Activated gamma-delta T cell treated with anti-CD3 and anti-CD28 coated beads, Interleukin-2, amount 50 U/mL, for 16 hours (primary cell): ENCODE measurements at places on chromosomes 4 and X.

- DNase-seq: no peak
Observed at GRCh38 chr4:170030121-170030520, 3.9 kb upstream of the MFAP3L start.

DNA sequence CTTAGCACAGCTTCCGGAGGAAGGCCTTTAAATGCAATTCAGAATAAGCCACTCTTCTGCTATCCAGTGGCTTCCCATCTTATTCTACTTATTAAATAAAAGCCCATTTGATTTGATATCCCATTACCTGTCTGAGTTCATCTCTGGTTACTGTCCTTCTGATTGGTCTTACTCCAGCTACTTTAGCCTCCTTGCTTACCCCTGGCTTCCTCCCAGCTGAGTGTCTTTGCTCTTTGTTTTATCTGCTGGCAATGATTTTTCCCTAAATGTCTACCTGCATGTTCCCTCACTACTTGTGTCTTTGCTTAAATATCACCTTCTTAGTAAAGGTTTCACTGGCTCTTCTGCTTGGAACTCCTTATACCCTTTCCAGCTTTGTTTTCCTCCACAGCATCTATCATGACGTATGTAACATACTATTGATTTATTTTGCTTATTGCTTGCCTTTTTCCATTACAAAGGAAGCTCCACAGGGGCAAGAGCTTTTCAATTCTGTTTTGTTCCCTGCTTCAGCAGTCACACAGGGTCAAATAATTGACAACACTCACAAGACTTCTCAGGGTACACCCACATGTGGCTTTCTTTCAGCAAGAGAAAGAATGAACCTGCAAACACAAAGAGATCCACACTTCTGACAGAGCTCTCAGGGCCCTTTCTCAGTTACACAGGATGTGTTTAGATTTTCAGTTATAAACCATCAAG, 63.8 kb downstream of the TBC1D19 start:
- DNase-seq: no peak

GRCh38 chrX:38607976-38608375, 46.6 kb downstream of the TSPAN7 start:
- no peak for DNase-seq

- peak; percentile 12 for DNase-seq
Observed at GRCh38 chrX:24395775-24396174, 35.3 kb downstream of the SUPT20HL1 start.

DNA sequence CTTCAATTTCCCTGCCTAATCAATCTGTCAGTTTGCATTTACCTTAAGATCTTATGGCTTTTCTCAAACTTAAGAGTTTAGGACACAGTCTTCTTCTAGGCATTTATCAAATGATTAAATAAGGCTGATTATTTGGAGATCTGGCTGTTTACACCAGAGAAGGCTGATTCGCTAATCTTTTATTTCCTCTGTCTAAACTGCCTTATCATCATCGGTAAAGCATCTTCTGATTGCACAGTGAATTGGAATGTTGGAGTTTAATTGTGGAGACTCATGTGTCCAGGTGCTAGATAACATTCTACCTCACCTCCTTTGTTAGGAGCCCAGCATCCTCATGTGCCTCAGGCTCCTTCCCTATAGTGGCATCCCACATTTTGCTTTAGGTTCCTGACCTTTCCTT, 100.3 kb upstream of the DDIT4L start:
- no peak for DNase-seq

DNA sequence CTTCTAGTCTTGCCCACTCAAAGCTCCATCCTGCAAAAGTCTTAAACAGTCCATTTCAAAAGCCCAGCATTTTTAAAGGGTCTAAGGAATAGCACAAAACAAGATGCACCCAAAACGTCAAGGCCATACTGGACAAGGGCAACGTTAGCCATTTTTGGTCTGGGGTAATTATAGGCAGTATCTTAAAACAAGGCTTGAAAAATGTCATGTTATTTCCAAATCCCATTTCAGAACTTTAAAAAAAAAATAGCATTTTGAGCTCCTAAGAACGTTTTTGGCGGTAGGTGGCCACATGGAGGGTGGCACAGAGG, 584 bp upstream of the TMEM165 start:
- no peak for DNase-seq

GRCh38 chr4:157664726-157665125, 444.2 kb downstream of the GRIA2 start:
- DNase-seq: no peak

- no peak for DNase-seq
Observed at GRCh38 chr4:105147016-105147552, 408 bp downstream of the TET2 start.

DNA sequence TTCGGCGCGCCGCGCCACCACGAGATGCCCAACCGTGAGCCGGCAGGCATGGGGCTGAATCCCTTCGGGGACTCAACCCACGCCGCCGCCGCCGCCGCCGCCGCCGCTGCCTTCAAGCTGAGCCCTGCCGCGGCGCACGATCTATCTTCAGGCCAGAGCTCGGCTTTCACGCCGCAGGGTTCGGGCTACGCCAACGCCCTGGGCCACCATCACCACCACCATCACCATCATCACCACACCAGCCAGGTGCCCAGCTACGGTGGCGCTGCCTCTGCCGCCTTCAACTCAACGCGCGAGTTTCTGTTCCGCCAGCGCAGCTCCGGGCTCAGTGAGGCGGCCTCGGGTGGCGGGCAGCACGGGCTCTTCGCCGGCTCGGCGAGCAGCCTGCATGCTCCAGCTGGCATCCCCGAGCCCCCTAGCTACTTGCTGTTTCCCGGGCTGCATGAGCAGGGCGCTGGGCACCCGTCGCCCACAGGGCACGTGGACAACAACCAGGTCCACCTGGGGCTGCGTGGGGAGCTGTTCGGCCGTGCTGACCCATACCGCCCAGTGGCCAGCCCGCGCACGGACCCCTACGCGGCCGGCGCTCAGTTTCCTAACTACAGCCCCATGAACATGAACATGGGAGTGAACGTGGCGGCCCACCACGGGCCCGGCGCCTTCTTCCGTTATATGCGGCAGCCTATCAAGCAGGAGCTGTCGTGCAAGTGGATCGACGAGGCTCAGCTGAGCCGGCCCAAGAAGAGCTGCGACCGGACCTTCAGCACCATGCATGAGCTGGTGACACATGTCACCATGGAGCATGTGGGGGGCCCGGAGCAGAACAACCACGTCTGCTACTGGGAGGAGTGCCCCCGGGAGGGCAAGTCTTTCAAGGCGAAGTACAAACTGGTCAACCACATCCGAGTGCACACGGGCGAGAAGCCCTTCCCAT, 1.1 kb downstream of the ZIC3 start:
- DNase-seq: no peak

GRCh38 chr4:11799196-11799595, 370.5 kb upstream of the HS3ST1 start:
- no peak for DNase-seq

DNA sequence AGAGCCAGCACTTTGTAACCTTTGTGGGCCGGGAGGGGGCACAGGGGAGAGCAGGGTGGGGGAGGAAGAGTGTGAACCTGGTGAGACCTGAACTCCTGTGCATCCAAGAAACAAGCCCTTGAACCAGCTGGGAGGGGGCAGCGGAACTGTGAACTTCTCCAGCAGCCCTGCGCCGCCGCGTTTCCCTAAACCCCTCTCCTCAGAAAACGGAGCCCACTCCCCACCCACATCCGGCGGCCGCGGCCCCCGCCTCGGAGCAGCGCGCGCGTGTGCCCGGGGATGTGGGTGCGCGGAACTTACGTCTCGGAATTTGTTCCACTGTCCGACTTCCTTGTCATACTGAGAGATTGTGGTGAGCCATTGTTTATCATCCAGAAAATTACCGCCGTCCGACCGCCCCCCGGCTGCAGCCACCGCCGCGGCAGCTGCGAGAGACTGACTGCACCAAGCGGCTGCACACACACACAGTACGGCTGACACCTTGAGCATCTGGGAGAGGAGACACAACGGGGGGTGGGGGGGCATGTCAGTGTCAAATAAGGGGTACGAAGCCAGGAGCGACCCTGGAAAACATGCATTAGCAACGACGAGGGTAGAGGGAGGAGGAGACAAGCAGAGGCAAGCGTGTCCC, 494 bp downstream of the SPOCK3 start:
- DNase-seq: no peak

DNA sequence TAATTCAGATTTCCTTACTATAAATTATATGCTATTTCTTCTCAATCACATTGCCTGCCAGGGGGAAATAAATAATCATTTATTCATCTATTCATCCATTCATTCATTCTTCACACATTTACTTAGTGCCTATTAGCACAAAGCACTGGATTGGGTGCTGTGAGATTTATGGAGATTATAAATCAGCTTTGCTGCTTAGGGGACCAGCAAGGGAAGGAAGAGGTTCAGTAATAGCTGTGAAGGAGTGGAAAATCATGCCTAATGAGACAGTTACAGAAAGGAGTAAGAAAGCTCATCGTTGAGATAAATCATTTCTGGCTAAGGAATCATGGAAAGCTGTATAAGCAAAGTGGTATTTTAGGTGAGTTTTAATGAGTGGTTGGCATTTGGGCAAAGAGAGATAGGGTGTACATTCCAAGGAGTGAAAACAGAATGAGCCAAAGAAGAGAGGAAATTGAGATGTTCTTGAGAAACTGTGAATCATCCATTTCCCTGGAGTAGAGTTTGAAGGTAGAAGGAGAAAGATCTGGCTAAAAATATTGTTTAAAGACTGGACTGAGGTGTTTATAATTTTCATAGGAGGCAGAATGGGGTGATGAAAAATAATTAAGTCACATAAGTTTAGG, 9.6 kb downstream of the ARSJ start:
- DNase-seq: no peak

GRCh38 chr4:158170691-158171561, 1.9 kb downstream of the GASK1B start:
- DNase-seq: no peak

DNA sequence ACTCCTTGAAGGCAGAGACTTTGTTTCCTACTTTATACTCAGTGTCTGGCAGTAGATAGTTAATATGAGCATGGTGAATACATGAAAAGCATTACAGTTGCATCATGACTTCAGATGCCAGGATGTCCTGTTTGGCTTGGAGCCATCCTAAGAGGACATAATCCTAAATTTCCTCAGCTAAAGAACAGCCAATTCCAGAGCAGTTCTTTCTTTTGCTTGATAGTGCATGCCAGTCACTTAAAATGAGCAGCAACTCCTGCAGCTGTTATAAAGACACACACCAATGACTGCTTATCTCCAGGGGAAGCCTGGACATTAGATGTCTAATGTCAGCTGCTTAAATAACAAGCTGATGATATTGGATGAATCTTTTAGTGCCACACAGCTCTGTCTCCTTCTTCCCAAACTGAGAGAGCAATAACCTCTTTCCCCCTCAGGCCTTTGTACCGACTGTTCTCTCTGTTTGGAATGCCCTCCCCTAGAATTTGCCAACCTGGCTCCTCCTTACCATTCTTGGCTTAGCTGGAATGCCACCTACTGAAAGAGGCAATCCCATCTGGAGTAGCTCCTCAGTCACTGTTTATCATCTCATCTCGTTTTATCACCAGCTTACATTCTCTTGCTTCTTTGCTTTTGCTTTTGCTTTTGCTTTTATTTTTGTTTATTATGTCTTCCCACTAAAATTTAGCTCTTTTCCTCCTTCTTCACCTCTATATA, 100.8 kb upstream of the USP38 start:
- DNase-seq: no peak

GRCh38 chr4:6347511-6348045, 77.9 kb downstream of the WFS1 start:
- no peak for DNase-seq

GRCh38 chrX:150574559-150575418, 6.4 kb downstream of the MTM1 start:
- DNase-seq: no peak

- DNase-seq: no peak
Observed at GRCh38 chr4:80615099-80615498, 279.6 kb downstream of the CFAP299 start.

- no peak for DNase-seq
Observed at GRCh38 chr4:95367824-95368223, 180.9 kb downstream of the UNC5C start.

- no peak for DNase-seq
Observed at GRCh38 chr4:13059019-13059418, 425.1 kb downstream of the RAB28 start.

DNA sequence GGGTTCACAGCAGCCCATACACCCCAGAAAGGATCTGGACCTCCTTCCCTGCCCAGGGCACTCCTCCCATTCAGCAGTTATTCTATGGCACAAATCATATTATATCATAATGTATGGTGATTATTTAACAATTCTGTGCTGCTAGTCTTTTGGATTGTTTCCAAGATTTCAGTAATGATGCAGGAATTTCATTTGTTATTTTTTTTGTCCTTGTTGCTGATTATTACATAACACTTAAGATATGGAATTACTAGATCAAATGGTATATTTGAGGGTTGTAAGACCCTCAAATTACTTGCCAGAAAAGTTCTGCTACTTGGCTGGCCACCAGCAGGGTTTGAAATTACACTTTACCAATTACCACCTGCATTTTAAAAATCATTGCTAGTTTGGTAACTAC, 36.4 kb downstream of the QDPR start:
- no peak for DNase-seq

DNA sequence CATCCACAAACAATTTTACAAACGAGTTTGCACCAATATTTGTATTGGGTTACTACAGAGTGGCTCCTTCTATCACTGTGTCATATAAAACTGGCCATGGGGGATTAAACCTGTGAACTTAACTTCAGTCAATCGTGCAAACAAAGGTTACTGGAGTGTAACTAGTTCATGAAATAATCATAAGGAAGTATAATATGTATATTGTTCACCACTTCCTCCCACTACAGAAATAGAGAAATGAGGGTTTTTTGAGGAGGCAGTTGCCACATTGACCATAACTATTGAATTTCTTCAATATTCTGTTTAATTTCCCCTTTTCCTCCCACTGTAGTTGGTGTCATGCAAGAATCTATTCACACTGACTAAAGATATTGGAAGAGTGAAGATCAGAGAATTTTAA, at the start of gene GPR82:
Gene GPR82 (plus strand): TSS at position 356 of the 400 bp plus-strand sequence. CDS start 2,846 bp downstream, outside the sequence.
- DNase-seq: no peak

- no peak for DNase-seq
Observed at GRCh38 chrX:37942170-37942569, 64.2 kb upstream of the SYTL5 start.

DNA sequence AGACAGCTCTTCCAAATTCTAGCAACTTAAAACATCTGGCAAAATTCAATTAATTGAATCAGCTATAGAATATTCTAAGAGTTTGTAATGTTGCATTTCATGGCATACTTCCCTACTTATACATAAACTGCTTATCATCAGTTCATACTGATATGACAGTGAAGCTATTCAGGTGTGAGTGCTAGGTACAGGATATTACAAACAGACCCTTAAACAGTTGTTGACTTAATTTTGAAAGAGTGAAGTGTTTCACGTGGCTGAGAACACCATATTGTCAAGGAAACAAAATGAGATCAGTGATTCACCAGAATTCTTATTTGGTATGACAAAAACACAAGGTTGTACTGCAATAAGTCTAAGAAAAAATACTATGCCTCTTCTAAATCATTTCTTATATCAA, 27.4 kb downstream of the CENPU start:
- DNase-seq: no peak

GRCh38 chr4:186227221-186227620, at the start of gene KLKB1:
Gene KLKB1 (plus strand): TSS chr4:186227507. CDS start chr4:186228196, 689 bp downstream.
- no peak for DNase-seq

DNA sequence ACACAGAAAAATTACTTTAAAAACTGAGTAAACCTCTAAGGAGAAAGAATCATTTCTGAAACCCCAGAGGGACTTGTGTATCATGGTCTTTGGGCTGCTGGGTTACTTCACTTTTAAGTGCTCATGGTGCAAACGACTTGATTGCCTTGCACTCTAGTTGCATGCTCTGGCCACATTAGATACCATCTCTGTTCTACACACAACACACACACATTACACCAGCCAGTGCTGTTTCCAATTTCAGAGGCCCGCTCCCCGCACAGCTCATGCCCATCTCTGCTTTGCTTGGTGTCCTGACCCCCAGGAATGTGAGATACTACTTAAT, 2.1 kb downstream of the PPP3CA start:
- DNase-seq: no peak
